Endothelial cell (in vitro differentiated cells): ENCODE measurements at places on chromosomes 4 and X.

- no peak for DNase-seq
Observed at GRCh38 chrX:78650906-78651437, 8.2 kb downstream of the RTL3 start.

DNA sequence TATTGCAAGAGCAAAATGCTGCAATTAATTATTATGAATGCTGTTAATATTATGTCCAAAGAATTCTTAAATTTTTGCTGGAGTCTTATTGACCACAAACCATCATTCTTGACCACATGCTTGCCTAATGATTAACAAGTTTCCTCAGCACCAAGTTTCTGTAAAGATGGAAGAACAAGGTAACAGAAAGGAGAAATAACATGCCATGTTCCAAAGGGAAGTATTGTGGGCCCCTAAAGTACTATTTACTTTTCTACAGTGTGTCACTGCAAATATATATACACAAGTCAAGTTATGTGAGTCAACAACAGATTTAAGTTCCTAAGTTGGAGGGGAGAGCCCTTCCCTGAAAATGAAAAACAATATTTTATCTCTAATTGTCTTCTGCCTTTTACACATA is 20.6 kb downstream of the FAM47E start:
- DNase-seq: no peak

DNA sequence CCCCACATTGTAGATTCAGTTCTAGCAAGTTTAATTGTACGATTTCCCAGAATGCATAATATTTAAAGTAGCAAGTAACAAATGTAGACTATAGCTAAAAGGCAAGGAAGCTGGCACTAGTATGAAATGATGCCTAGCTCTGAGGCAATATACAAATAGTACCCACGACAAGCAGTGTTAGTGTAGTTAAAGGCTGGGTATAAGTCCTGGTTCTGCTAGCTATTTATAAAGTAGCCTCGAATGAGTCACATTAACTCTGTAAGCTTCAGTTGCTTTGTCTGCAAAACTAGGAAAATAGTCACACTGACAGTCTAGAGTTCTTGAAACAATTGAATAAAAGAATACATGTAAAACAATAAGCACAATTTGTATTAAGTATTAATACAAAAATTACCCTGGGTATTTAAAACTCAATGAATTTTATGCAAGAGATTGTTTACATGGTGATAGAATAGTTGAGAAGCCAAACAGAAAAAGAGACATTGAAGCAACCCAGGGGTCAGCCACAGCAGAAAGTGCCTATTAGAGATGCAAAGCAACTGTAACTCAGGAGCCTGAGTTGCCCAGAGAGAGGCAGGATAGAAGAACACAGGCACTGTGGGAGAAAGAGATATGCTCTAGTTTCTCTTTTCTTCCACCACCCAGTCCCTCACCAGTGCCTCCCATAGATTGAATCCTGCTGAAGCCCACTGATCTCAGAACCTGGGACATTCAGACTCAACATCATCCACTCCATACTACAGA is 949.0 kb downstream of the C4orf33 start:
- no peak for DNase-seq

- DNase-seq: no peak
Observed at GRCh38 chrX:39731735-39732134, 366.0 kb downstream of the BCOR start.

DNA sequence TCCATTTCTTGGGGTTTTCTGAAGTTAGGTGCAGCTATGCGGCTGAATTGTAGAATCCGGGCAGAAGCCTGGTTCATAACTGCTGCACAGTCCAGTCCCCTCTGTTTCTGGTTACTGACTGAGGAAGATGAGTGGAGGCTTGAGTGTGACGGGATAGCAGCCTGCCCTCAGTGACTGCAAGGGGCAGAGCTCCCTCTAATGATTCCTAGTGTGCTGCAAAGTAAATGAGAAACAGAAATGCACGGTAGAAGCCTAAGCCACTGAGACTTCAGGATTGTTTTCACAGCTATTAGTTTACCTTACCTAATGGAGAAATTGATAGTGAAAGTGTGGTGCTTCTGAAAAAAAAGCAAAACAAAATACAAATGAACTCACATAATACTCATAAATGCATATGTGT is 189.2 kb downstream of the GPM6A start:
- DNase-seq: no peak

GRCh38 chr4:186723292-186724057 is at the start of gene FAT1:
Gene FAT1 (minus strand): TSS chr4:186723856. CDS start chr4:186709827, 14,029 bp downstream.
- peak; percentile 78 for DNase-seq

- no peak for DNase-seq
Observed at GRCh38 chr4:40409835-40410234, 74.7 kb downstream of the CHRNA9 start.

GRCh38 chr4:150525321-150525868 is 56.6 kb upstream of the MAB21L2 start:
- DNase-seq: no peak

- DNase-seq: no peak
Observed at GRCh38 chr4:74715706-74716435, 78.5 kb downstream of the BTC start.

- no peak for DNase-seq
Observed at GRCh38 chrX:124518885-124519284, 172.5 kb downstream of the SH2D1A start.

- DNase-seq: no peak
Observed at GRCh38 chr4:106627051-106627450, 258.5 kb upstream of the GIMD1 start.

DNA sequence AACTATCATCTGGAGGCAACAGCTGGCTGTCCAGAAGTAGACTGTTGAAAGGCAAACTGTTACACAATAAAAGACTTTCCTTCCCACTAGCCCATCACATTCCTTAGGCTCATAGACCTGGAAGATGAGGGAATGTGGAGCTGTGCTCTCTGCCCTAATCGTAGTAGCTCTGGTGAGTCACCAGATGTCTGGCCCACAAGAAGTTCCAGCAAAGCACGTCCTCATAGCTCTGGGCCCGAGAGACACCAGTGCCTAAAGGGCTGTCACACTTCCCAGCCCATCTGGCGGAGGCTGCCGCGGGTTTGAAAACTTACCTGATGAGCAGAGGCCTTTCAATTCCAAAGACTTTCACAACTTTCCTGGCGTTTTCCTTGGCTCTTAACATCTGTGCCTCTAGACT is 81.7 kb upstream of the STOX2 start:
- DNase-seq: no peak

DNA sequence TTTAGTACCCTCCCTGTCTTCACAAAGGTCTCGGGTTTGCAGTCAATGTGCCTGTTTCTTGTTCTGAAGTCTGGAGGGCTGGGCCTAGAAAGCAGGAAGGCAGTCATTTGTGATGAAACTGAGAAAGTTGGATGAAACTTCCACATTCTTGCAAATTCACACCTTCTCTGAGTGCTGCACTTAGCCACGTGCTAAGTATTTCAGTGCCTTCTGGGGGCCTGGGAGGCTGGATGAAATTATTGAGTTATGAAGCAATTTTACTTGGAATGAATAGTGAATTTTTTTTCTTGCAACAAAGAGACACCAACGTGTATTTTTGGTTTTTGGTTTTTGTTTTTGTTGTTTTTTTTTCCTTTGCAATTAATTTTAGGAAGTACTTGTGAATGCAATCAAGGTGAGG is 71.2 kb downstream of the MSX1 start:
- DNase-seq: no peak

DNA sequence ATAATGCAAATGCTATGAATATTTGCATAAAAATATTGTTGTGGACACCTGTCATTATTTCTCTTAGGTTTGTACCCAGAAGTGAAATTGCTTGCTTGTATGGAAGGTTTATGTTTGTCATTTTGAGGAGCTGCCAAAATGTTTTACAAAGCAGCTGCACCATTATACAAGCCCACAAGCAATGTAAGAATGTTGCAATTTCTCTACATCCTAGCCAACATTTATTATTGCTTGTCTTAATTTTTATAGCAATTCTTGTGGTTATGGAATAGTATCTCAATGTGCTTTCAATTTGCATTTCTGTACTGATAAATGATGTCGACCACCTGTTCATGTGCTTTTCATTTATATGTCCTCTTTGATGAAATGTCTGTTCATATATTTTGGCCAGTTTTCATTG is 18.7 kb upstream of the RBMX start:
- DNase-seq: no peak

DNA sequence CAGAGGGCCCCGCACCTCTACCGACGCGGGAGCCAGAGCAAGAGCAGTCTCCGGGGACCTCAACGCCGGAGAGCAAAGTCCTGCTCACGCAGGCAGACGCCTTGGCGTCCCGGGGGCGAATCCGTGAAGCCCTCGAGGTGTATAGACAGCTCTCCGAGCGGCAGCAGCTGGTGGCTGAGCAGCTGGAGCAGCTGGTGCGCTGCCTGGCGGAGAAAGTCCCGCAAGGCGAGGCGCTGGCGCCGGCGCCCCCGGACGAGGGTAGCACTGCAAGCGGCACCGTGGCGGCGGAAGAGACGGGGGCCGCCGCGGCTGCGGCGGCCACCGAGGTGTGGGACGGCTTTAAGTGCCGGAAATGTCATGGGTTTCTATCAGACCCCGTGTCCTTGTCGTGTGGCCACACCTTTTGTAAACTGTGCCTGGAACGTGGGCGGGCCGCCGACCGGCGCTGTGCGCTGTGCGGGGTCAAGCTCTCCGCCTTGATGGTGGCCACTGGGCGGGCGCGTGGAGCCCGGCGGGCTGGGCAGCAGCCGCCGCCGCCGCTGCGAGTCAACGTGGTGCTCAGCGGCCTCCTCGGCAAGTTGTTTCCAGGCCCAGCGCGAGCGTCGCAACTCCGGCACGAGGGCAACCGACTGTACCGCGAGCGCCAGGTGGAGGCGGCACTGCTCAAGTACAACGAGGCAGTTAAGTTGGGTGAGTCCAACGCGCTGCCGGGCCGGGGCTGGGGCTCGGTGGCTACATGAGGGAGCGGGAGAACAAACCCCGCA is 672 bp downstream of the LONRF3 start:
- peak; percentile 39 for DNase-seq

DNA sequence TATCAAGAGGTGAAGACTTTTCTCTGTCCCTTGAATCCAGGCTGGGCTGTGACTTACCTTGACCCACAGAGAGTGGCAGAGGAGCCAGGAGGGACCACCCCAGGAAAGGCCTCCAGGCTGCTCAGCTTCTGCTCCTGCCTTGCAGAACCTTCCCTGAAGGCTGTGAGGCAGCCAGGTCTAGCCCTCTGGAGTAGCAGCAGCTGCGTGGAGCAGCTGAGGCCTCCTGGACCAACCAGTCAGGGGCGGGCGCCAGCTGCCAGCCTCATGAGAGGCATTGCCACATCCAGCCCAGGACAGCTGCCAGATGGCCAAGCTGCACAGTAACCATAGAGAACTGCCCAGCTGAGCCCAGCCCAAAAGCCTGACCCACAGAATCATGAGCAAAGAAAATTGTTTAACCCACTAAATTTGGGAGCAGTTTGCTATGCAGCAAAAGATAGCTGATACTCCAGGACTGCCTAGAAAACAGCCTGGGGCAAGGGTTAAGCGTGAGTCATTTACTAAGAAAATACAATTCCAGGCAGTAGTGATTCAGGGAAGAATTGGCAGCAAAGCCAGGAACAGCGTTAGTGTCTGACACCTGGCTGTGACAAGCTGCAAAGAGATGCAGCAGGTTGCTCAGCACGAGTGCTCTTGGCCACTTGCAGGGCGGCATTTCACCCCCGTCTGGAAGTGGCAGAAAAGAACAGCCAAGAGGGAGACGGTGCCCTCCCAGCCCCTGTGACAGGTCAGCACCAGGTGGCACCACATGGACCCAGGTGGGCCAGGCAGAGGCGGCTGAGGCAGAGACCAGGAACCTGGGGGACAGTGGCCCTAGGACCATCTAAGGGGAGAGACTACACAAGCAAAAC is 14.7 kb upstream of the PDE6B start:
- no peak for DNase-seq
